ENCODE measurements at places on chromosomes 1 and 21.
A peak's percentile ranks its signal among the peaks of the same experiment; 100 is the strongest.

DNA sequence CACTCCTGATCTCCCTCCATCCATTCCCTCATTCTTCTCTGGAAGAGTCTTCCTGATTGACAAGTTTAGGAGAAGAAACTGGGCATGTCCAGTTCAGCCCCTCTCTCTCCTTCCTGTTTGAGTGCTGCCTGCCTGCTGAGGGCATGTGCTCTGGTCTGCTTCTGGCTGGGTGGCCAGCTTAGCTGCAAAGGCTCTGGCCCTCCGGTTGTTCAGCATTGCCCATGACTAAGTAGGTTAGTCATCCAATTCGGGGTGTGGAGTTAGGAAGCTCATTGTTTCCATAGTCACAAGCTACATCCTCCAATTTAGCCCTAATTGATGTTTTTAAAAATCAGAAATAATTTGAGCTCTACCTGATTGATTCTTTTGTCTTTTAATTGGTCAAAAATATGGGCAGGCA, 25.6 kb upstream of the PLA2G2E start:
- no peak for DNase-seq

GRCh38 chr1:112470966-112471365, 37.8 kb upstream of the WNT2B start:
- no peak for DNase-seq

GRCh38 chr1:15352128-15352957, 57.3 kb upstream of the EFHD2 start:
- no peak for DNase-seq

DNA sequence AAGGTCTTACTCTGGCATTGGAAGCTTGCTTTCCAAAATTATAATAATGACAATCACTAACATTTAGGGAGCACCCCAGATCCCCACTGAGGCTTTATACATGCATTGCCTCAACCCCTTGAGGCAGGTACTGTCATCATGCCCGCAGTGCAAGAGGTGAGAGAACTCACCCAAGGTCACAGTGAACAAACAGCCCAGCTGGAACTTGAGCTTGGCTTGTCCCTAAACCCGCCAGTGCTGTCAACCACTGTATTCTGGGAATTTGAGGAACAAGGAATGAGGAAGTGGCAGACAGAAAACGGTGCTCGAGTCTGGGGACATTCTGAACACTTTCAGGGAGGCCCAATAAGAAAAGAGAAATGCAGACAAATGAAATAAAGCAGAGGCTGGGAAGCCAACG, 34.6 kb upstream of the TLR5 start:
- DNase-seq, result no peak

DNA sequence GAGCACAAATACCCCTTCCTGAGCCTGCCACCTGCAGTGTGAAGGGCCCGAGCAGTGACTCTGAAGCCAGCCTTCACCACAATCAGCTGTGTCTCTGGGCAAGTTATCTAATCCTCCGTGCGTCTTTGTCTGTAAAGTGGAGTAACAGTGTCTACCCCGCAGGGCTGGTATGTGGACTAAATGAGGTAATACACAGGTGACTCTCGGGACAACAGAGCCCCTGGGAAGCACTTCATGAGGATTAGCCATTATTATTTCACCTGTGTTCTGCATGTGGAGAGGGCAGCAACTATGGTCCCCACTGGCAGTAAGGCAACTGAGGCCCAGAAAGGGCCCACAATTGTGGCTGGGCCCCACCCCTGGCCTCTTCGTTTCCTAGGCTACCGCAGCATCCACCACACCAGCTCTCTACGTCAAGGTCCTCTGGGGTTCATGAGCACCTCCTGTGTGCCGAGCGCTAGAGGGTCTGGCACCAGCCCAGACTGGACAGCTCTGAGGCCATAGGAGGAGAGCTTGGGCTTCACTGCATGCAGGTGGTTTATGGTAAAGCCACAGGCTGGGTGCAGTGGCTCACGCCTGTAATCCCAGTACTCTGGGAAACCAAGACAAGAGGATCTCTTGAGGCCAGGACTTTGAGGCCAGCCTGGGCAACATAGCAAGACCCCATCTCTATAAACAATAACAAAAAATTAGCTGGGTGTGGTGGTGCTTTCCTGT, 41.3 kb upstream of the LRP8 start:
- no peak for DNase-seq

DNA sequence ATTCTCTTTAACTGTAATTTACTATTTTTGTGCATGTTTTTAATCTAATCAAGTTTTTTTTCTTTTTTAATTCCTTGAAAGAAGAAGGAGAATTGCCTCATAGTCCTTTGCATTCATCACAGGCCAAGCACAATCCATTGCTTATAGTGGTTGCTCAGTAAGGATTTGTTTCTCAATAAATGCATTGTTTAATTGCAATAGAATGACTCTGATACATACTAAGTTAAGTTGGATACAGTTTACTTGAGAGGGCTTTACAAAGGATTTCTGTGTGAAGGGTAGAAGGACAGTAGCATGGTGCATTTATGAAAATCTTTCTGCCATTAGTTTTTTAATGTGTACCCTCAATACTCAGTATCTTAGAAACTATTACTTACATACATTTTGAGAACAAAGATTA, 186.2 kb downstream of the LRRIQ3 start:
- DNase-seq, result no peak

- DNase-seq, result no peak
These were observed 125.9 kb downstream of the MAST2 start for GRCh38 chr1:45929257-45929687.

- no peak for DNase-seq
These were observed 6.3 kb upstream of the GOLT1A start for GRCh38 chr1:204219971-204220616.

DNA sequence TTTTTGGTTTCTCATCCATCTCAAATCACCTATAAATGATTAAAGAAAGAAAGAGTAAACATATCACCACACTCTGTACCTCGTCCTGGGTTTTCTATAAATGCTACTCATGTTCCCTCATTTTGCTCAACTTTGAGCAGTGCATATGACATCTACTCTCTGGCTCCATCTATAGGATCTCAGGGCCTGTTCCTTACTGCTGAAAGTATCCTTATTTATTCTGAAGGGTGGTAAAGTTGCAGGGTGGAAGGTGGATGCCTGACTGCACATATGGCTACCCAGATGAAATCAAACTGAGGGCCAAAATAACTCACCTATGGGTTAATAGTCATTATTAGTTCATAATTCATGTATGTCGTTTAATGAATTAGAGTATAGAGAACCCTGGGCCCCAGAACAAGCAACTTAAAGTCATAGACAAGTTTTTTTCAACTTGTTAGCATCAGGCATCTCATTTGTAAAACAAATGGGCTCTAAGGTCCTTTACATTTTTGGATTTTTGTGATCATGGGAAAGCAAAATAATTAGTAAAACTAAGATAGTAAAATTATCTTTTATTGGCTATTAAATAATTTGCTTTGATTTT, 46.5 kb downstream of the NCF2 start:
- peak; percentile 92 for DNase-seq

DNA sequence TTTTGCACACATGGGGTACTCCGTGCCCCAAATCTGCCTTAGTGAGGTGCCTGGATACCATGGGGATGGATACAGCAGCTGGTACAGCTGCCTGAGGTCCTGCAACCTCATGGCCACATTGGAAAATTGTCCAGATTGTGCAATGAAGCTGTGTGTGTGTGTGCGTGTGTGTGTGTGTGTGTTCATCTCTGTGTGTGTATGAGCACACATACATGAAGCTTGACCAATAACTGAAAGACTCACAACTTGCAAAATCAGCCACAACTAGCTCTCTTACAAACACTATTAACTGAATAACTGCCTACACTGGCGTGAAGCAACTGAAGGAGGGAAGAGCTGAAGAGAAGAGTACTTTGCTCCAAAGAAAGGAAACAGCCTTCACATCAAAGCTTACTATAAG, 78.1 kb downstream of the ERG start:
- no peak for DNase-seq

DNA sequence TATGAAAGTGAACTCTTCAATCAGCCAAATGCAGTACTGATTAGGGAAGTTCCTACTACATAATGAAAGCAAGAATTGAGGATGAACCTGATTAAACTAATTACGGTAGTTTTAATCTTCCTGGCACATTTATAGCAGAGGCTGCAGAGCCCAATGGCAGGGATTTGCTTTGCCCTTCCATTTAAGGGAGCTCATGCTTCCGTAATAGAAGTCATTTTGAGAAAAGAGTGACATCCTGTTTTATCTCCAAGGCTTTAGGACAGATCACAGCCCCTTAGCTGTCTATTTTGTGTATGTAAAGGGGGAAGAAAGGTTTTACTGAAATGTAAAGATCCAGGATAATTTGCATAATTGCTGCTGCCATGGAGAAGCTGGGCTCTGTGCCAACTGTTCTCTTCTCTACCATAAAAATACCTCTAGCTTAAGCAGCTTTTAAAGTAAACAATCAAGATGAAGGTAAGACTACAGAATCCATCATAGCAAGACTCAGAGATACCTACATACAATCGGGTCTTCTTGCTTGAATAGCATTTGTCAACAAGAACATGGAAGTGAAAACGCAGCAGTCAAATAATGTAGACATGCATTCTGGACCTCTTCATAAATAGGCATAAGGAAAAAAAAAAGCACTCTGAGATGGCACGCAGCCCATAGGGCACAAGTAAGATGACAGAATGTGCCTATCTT, 62.5 kb downstream of the ASH1L start:
- DNase-seq, result peak; percentile 99

GRCh38 chr1:39333296-39333695, 128.8 kb downstream of the MACF1 start:
- DNase-seq, result no peak

- DNase-seq, result no peak
These were observed 10.7 kb upstream of the SDC3 start for GRCh38 chr1:30919025-30919881.

DNA sequence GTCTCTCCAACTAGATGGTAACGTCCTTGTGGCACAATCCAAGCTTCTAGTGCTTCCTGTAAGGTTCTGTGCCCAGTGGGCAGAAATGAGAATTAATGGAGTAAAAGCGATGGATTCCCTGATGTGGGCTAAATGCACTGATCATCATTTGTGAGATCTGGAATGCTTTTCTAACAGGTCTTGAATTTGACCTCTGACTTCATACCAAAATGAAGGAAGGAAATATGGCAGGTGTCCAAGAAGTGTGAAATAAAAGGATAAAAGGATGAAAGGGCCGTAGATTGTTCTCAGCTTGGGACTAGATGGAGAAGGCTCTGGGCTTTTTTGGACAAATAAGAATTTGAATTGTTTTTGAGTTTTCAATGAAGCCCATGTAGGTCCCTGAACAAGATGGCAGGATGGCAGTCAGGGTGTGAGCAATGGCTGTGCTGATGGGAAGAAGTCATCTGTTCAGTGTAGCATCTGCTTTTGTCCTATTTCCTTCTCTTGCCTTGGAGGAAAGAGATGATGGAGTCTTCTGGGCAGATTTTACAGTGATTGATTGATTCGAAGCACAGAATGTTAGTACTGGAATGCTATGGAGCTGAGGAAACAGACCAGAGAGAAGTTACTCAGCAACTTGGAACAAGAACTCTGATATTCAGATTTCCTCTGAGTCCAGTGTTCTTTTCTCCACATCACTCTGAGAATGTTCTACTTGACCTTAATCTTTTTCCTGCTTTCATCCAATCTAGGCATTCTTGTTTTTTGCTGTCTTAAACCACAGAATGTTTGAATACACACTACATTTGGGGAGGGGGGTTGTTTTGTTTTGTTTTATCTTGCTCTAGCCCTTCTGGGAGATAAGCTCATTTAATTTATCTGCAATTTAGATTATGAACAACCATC, 286.0 kb downstream of the HLX start:
- no peak for DNase-seq

- DNase-seq, result no peak
These were observed 25.7 kb downstream of the COA6 start for GRCh38 chr1:234398849-234399381.

DNA sequence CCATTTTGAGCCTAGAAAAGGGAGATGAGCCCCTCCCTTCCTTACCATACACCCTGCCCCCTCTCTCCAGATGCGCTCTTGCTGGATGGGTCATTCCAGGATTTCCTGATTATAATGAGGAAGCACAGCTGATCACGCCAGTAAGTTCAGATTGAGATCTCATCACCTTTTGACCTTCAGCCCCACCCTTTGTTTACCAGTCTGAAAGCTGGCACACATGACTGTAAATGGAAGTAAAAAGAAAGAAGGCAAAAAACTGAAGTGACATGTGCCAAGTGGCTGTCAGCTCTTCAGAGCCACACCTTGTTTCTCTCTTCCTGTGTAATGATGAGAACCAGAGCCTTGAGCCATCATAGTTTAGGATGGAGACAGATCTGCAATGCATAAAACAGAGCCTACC, 27.9 kb downstream of the S1PR1 start:
- no peak for DNase-seq

GRCh38 chr21:35922618-35923017, 137.7 kb downstream of the SETD4 start:
- no peak for DNase-seq

DNA sequence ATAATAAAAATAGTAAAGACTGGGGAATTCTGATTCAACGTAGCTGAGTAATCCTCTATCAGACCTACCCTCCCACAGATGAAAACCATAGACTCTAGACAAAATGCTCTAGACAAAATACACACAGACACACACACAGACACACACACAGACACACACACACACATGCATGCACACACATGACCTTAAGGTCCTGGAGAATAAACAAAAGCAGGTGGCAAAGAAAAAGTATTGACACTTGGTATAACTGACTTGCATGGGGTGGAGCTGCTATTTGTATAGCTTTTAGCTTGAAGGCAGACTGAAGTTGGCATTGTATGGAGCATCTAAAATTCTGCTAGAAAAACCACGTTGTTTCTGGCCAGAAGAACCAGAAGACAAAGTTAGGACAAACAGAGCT, 29.3 kb downstream of the C1orf141 start:
- DNase-seq, result no peak

GRCh38 chr1:205580923-205581180, 51.0 kb downstream of the ELK4 start:
- DNase-seq, result no peak

GRCh38 chr1:61277121-61277690, 194.8 kb downstream of the NFIA start:
- DNase-seq, result no peak

DNA sequence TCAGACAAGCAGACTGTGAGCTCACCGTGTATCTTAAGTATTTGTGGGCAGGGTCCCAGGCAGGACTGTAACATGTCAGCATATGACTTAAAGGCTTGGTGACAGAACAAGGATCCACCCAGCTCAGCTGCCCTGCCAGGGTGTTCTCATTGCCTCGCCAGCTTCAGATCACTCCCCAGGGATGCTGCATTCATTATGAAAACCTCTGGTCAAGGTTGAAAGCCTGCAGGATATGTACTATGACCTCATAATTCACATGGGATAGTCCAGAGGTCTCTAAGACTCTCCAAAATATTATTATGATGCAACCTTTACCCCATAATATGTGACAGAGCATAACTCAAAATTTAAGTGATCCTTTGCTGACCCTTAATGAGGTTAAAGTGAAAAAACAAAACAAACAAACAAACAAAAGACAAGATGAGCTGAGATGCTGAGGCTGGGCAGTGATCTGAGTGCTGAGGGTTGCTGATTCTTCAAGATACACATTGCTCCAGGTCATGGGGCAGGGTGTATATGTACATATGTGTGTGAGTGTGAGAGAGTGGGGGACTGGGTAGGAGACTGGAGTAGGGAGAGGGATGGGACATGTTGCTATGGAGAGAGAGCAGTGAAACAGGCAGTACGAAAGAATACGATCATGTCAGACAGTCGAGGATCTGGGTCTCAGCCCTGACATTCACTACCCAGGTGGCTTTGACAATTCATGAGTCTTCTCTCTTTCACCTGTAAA, 98.8 kb upstream of the DUSP10 start:
- peak; percentile 48 for DNase-seq
